Kidney (tissue), 22 donors: ENCODE measurements at places on chromosomes 3 and 15. TPM values are rescaled to one million over a fixed set of nuclear protein-coding genes. Genes with fewer than 3 reads are reported as not detected.

MBD4 gene
- 25.4 TPM for polyA plus RNA-seq

NANOGP8 gene
- polyA plus RNA-seq, result not detected

GPR87 gene
- polyA plus RNA-seq, result not detected

TUSC2 gene
- 60.0 TPM for polyA plus RNA-seq

GCNT3 gene
- polyA plus RNA-seq, result 4.5 TPM
